ENCODE measurements at places on chromosomes 5 and 9.

DNA sequence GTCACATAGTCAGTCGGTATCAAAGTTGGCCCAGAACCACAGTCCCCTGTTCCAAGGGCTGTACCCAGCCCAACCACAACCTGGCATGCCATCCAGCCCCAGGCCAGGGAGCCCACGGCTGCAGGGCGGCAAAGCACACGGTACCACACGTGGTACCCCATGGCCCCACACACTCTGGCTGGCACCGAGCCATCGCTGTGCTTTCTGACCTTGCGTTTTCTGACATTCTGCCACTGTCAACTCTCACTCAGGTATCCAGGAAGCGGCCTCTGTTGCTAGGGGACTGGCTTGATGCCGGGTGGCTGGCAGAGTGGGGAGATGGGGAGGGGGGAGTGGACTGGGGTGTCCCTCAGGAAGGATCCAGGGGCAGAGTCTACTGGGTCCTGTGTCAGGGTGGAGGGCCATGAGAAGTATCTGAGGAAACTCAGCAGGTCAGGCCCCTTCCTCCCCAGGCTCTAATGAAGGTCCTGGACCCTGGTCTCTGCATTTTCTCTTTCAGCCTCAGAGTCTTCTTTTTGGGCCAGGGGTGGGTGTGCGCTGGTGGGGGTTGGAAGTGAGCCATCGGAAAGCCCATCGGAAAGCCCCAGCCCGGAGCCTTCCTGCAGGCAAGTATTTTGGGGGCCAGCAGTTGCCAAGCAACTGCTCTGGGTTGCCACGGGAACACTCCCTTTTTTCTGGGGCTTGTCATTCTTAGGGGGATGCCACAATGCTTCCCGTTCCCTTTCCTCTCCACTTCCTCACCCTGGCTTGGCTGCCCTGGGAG, 21.0 kb upstream of the RALGDS start:
- DNase-seq = no peak

- DNase-seq = no peak
Observed at GRCh38 chr9:128512820-128513219, 8.3 kb downstream of the GLE1 start.

DNA sequence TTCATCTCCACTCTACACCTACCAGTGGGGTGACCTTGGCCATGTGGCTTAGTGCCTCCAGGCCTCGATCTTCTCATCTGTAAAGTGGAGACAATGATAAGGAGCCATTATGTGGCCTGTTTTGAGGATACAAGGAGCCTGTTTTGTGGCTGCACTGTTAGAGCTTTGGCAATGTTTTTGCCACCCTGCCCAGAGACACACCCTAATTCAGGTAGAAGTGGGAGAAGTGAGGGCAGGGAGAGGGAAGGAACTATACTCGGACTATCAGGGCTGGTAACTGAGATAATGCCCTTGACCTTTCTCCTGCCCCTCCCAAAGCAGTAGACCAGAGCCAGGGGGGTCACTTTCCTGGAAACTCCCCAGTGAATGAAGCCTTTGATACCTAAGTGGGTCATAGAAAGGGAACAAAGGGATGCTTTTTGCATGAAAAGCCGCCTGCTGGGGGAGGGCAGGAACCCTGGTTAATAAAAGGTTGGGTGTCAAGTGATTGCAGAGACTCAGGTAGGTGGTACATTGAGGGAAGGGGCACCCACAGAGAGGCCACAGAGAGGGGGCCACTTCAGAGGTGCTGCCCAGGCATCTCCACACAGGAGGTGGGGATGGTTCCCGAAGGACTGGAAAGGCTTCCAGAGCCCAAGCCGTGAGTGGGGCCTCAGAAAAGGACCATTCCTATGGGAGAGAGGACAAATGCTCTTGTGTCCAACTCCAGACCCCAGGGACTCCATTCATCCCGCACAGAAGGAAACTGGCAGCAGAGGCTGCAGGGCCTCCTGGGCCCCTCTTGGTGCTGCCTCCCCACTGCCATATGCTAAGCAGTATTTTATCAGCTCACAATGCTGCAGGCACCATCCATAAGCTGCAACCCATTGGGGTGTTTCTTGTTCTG, 42.3 kb upstream of the VDAC1 start:
- DNase-seq = no peak

GRCh38 chr5:65620021-65620420, 4.1 kb downstream of the TRIM23 start:
- DNase-seq = no peak

DNA sequence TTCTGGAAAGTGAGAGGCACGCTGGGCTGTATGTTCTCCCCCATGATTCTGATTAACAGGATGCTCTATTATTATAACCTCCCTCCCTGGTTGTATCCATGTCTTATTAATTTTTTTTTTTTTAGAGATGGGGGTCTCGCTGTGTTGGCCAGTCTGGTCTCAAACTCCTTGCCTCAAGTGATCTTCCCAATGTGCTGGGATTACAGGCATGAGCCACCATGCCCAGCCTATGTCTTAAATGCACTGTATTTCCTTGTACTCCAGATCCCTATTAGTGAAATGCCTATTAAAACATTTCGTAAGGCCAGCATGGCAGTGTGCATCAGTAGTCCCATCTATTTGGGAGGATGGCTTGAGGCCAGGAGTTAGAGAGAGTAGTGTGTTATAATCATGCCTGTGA, 7.0 kb downstream of the TIGD6 start:
- no peak for DNase-seq

DNA sequence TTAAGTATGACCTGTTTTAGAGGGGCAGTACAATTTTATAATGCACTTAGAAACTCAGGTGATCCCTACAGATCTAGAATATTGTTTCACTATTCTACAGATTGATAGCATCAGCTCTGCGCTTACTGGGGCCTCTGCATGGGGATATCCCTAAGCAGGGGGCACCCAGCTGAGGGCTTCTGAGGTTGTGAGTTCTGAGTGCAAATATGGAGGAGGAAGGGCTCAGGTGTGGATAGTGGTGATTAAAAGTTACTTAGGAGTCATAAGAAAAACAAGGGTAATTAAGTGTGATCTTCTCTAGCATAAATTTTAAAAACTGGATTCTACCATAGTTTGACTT, 274.4 kb downstream of the EFNA5 start:
- DNase-seq = no peak

DNA sequence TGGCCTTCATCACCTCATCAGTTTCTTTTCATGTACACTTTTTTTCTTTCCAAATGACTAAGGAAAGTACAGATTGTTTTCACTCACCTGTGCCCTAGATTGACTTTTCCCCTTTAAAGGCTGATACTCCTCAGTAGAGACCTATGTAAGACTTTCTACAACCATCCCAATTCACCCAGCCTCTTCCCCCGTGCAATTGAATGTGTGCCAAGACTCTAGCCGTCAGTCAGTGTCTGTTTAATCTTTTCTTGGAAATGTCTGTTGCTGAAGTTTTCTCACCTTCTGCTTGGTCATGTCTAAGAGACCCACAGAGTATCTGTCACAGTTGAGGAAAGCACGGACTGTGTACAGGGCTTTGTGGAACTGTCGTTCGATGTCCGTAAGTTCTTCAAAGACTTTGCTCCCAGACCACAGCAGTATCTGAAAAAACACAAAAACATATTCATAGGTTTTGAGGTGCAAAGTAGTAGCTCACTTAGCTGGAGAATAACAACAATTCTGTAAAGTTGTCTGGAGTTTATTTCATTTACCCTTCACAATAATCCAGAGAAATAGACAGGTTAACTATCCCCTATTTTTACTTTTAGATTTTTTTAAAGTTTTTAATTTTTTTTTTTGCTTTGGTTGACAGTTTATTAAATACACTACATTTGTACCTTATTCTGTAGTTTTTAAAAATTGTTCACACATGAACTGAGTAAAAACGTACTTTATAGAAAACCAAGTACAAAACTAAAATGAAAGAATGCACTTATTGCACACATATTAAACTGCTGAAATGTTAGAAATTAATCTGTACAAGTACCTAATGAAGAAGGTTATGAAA, 13.6 kb downstream of the PDE6A start:
- DNase-seq = no peak

- no peak for DNase-seq
Observed at GRCh38 chr9:29799227-29799626, 2225.9 kb upstream of the C9orf72 start.

DNA sequence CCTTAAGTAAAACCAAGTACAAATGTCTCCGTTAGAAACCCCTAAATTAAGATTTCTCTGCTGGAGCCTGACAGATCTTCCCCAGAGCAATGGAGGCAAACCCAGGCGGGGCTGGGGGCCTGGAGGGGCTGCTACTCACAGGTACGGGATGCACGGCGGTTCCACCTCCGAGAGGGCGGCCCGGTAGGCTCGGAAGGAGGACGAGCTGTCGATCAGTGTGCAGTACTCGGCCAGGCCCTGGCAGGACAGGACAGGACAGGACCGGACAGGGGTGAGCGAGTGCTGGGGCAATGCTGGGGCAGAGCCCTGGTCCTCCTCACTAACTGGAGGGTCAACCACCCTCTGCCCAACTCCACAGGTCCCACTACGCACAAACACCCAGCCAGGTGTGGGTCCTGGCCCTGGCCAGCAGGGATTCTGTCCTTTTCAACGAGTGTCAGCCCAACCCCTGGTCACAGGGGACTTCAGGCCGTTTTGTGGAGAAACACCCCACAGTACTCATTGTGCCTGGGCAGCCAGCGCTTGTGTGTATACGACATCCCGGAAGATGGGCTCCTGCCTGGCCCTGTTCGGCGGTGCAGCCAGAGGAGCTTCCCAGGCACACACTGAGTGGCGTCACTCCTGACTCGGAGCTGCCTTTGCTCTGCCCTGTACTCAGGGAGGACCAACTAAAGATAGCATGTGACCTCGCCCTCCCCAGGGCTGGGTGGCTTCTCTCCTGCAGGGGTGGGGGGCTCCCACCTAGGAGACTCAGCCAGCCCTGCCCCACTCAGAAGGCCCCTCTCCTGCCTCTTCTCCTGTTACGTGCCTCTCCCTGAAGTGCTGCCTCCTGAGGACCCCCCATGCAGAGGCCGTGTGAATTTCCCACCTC, 37.4 kb downstream of the PRRT1B start:
- DNase-seq = no peak

DNA sequence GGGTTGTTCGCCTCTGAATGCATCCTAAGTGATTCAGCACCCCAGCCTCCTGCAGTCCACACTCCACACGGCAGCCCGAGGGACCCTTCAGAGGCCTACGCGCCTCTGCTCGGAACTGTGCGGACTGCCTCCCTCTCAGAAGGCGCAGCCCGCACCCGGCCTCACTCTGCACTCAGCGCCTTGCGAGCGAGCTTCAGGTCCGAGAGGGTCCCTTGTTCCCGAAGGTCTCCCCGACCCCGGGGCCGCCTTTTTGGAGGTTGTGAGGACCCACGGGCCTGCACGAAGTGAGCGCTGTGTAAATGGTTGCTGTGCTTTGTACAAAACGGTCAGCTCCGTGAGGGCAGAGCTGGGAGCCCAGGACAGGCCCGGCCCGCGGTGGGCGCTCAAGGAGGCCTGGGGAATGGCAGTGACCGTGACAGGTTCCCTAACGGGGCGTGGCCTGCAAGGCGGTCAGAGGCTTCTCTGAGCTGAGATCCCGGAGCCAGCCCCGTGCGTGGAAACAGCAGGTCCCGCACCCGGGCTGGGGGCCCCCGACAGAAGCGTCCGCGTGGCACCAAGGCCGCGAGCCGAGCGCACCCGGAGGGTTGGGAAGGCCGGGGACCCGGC, 698 bp upstream of the CACNA1B start:
- no peak for DNase-seq

DNA sequence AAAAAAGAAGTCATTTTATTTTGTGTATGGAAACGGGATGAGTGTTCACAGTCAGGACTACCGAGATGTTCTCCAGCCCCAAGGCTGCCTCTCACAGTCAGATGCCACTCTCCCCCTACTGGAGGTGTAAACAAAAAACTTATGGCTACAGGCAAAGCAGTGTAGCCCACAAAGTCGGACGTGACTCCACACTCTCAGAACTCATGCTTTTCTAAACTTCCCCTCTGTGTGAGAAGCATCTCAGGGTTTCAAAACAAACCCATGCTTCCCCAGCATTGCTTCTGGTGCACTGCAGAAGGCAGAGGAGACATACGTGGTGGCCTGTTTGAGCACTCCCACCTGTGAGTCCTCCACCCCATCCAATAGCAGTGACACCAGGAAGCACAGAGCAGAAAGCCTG, 580.3 kb downstream of the BNC2 start:
- DNase-seq = no peak
